ENCODE measurements at places on chromosomes 1 and 21.

DNA sequence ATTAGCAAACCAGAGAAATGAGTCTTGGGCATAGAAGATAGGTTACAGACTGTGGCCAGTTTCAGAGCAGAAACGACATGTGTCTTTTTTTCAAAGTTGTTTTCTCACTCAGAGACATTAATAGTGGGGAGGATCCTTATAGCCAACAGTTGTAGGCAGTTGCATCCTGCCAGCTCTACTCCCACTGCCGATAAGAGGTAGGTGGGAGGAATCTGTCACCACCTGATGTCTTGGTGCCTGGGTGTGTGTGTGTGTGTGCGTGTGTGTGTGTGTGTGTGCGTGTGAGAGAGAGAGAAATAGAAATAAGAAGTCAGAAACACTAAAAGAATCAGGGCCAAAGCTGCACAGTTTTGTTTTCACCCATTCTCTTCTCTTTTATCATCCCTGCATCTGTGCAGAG is 219.5 kb downstream of the ZP4 start:
- no peak for DNase-seq

- DNase-seq, result no peak
These were observed 8.3 kb upstream of the ZNF669 start for GRCh38 chr1:247112479-247112781.

DNA sequence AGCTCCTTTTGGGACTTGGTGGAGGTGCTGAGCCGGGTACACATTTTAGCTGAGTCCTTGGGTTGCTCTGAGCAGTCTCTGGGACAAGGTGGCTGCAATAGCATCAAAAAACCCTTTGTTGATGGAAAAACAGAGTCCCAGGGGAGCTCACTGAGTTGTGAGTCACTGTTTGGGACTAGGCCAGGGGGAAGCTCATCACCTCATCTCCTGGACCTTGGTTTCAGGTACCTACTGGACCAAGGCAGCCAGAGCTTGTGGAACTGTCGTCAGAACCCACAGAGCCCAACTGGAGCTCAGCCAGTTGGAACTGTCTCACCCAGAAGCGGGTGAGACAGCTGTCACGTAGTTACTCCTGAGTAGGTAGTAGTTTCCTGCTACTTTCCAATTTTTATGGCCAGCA is 146.7 kb downstream of the HLX start:
- no peak for DNase-seq

GRCh38 chr1:159839116-159839849 is 12.6 kb downstream of the SLAMF8 start:
- DNase-seq, result no peak

GRCh38 chr1:191405417-191405816 is 752.8 kb upstream of the RGS18 start:
- DNase-seq, result no peak

DNA sequence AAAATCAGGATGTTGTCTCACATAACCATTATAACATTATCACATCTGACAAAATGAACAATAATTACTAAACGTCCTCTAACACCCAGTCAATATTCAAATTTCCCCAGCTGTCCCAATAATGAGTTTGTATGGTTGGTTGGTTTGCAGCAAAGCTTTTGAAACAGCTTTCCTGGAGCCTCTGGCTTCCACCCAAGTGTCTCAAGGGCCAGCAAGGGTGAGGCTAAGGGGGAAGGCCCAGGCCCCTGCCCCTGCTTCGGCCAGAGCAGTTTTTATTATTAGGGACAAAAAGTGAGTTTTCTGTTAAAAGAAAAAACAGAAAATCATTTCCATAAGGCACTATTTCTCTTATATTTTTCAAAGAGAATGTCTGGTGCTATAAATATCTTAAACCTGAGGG is 19.1 kb upstream of the AVPR1B start:
- DNase-seq, result no peak

DNA sequence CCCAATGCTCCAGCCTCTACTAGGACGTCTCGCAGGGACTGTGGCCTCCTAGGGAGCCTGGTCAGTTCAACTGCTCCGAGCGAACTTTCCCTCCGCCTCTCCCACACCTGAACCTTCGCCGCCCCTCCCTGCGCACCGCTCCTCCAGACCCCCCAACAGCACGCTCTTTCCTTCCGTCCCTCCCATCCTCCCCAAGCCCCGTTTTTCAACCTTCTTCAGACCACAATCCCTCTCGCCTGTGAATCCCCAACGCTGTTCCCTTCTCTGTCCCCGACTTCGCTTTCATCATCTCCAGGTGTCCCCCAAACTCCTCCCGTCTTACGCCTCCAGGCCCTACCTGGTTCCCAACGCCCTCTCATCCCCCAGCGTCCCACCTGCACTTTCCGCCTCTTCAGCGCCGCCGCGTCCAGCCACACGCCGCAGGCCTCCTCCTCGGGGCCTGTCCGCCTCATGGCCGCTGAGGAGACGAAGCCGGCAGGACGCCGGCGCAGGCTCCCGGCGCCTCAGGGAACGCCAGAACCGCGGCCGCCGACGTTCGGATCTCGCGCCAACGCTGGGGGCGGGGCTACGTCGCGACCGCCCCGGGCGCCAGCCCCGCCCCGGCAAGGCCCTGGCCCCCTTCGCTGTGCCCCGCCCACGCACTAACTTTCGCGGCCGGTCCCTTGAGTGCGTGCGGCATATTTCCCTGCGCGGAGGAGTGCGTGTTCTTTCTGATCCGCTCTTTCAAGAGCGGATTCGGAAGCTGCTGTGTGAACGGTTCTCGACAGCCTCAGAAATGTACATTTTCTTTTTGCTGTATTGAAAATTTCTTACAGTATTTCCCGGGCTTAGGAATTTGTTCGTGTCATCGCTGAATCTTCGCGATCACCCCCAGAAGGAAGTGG is at the start of gene AUNIP:
Gene AUNIP (minus strand): TSS at position 552 of the 884 bp plus-strand sequence. CDS start 100 bp downstream, at position 452.
- DNase-seq, result peak; percentile 43

DNA sequence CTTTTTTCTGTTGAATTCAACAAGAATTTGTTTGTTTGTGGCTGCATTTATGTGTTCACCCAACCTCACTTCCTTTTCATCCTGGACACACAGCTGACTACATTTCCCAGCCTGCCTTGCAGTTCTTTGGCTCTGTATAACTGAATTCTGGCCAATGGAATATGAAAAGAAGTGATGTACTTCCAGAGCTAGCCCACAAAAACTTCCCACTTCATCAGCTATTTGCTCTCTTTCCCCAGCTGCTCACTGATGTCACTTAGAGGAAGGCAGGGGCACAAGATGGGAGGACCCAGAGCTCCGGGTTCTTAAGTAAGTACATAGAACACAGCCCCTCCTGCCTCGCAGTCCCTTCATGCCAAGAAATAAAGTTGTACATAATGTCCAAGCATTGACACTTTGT is 235.0 kb upstream of the FGGY start:
- DNase-seq, result peak; percentile 67

DNA sequence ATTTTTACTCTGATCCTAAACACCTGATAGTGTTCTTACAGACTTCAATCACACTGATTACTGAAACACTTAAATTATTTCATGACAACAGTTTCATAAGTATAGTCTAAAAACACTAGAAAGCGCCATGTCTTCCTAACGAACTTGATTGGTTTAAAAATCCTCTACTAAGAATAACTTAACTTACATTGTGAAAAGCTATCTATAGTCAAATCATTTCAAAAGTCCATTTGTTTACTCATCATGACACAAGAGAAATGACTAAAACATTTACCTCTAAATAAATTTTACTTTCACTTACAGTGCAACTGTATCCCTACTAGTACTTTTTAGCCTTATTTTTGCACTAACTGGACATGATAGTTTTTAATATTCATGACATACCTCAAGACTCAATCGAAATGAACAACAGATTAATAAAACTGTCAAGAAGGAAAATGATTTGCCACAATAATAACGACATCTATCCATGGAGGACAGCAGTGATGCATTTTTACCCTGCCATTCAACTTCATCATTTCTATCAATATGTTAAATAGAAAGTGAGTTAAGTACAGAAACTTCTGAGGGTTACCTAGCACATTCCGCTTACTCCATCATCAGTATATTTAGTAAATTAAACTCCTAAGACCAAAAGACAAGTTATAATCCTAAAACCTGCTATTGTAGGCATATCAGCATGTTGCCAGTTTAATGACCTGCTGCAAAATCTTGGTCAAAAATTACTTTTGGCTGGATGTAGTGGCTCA is 38.4 kb downstream of the AHCTF1 start:
- no peak for DNase-seq

DNA sequence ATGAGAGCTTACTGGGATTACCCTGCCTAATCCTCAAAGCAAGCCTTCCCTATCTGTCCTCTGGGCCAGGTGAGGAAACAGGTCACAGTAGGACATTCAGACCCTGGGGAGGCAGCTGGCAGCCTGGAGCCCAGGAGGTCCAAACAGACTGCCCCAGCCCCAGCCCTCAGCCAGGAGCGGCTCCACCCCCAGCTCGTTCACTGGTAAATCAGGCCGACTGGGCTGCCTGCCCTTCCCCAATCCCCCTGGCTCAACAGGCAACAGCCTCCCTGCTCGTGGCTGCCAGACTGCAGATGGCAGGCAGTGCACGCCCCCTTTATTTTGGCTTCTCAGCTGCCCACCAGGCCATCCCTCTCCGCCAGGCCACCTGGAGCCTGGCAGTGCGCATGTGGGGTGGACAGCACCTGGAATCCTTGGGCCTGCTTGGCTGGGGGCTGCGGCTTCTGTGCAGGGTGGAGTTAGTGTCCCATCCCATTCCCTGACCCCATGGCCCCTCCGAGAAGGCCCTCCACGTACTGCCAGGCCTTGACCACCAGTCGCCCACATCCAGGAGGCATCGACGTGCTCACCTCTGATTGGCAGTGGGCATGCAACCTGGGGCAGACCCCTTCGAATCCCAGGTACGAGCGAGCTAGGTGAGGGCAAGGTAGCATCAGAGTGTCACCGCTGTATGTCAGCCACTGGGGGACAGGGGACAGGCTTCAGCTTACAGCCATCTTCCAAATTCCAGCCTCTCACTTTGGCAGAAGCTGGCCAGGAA is 11.2 kb upstream of the ZNF670 start:
- DNase-seq, result no peak

DNA sequence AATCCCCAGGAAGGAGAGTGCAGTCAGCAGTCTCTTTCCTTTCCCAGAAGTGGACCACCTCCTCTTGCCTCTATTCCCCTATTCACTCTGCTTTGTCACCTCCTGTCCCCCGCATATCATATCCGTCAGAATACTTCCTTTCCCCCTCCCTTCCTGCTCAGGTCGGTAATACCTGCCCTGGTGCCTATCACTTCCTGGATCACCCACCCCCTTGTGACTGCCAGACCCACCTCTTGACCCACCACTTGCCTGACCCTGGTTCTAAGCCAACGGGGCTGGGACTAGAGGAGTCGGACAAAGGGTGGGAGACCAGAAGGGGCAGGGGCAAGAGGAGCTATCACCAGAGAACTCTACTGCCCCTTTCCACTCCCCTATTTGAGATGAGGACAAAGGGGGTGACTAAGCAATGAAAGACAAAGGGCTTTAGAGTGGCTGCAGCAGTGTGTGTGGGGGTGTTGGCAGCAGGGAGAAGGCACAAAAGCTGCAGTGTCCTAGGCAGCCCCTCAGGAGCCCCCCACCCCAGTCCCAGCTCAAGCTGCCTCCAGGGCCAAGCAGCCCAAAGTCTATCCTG is 1.7 kb upstream of the ADAMTS4 start:
- no peak for DNase-seq
